ENCODE measurements at places on chromosomes 13 and 19.

DNA sequence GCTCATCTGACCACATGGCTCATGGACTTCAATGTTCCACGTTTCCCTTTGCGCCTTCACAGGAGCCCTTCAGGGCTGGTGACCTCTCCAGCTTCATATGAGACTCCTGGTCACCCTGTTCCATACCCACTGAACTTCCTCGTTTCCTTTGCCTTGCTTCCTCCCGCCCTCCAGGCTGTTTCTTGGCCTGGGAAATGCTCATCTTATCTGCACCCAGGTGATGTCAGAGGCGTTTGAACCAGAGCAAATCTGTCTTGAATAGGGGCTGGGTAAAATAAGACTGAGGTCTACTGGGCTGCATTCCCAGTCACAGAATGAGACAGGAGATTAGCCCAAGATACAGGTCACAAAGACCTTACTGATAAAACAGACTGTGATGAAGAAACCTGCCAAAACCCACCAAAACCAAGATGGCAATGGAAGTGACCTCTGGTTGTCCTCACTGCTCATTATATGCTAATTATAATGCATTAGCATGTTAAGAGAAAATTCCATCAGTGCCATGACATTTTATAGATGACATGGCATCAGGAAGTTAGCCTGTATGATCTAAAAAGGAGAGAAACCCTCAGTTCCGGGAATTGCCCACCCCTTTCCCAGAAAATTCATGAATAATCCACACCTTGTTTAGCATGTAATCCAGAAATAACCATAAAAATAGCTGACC lies 102.7 kb downstream of the DCLK1 start:
- no peak for DNase-seq

DNA sequence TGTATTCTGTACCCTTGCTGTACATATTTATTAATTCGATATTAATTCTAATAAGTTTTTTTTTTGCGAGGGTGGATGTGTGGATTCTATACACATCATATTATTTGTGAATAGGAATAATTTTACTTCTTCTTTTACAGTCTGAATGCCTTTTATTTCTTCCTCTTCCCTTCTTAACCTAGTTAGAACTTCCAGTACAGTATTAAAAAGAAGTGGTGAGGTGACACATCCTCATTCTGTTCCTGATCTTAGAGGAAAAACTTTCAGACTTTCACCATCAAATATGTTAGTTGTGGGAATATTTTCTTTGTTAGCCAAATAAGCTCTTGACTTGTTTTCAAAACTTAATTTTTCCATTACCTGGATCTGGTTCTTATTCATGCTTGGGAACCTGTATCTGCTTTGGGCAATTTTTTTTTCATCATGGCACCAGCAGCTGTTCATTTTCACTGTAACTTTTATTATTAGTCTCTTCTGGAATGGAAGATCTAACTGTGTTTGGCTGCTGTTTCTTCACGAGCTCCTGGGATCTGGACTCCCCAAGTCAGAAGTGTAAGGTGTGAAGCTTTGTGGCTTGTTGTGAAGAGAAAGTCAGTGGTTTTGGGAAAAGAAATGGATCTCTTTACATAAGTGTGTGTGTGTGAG lies 33.1 kb downstream of the RGCC start:
- no peak for DNase-seq

DNA sequence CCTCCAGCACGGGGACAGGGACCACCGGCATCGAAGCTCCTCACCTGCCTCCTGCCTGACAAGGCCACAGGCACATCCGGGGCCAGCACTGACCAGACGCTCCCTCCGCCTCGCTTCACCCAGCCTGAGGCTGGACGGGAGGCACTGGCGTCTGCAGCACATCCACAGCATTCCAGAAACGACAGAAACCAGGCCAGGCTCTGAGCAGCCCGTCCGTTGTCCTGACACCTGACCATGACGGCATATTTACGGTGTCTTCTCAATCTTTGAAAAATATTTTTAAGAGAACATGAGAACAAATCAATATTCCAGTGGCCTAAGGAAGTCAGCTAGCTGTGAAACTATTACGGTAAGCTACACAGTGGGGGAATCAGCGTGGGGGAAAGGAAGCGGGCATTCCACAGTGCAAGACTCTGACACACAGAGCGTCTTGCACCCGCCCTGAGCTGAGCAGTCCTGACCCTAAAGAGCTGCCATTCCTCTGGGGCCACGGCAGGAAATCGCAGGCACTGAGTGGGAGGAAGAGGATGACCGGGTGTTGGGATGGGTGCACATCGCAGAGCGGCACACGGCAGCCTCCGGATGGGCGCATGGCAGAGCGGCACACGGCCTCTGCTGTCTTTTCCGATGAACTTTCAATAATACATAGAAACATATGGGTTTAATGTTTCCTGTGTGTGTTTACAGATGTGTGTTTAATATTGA lies 26.8 kb downstream of the RASA3 start:
- no peak for DNase-seq

GRCh38 chr13:37598597-37598996 lies at the start of gene POSTN:
Gene POSTN, minus strand, starts transcription at chr13:37598768. Its CDS starts 42 bp downstream, at chr13:37598726.
- DNase-seq: no peak

- DNase-seq: no peak
Observed at GRCh38 chr19:4362101-4362828, 18.9 kb downstream of the MPND start.

GRCh38 chr13:112356190-112356589 lies 20.0 kb upstream of the SPACA7 start:
- no peak for DNase-seq

GRCh38 chr19:39127812-39128515 lies 2.4 kb downstream of the PAK4 start:
- DNase-seq: no peak

Data from activated effector memory CD4-positive, alpha-beta T cell treated with Interleukin-2 at 50 U/mL for 16 hours (primary cell).